ENCODE measurements at places on chromosomes 2 and 18.
A peak's percentile ranks its signal among the peaks of the same experiment; 100 is the strongest.

DNA sequence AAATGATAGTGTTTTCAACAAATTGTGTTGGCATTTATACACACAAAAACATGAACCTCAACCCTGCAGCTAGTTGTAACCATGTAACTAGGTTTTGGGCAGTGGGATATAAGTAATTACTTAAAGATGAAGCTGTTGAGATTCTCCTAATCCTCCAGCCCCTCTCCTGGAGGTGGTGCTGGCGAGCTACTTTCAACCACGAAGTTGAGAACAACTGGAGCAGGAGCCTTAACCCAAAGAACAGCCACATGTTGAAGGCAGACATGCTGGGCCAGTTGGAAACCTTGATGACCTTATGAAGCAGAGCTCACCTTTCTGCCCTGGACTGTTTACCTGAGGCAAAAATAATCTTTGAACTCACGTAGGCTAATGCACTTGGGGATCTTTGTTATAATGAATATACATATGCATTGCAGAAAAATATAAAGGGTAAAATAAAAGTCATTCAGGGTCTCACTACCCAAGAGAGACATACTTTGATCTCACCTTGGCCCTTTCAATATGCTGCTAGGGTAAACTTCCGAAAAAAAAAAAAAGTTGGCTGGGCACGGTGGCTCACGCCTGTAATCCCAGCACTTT lies 89.6 kb upstream of the NPAS2 start:
- DNase-seq: peak; percentile 33

GRCh38 chr2:241851325-241852115 lies 7.2 kb downstream of the PDCD1 start:
- DNase-seq: no peak

DNA sequence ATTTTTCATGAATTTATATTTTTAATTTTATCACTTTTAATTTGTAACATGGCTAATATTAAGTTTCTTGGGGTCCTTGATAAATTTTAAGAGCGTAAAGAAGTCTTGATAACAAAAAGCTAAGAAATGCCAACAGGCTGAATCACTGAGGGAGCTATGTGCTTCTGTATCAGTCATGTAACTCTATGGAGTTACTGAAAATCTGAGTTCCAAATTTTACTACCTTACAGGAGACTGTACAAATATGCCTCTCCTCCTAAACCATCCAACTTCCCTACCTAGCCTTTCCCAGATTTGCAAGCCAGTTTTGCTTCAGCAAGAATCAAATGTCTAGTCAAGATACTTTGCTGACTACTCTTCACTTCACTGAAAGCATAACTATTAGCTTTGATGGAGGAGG lies 35.7 kb downstream of the FEZ2 start:
- no peak for DNase-seq

DNA sequence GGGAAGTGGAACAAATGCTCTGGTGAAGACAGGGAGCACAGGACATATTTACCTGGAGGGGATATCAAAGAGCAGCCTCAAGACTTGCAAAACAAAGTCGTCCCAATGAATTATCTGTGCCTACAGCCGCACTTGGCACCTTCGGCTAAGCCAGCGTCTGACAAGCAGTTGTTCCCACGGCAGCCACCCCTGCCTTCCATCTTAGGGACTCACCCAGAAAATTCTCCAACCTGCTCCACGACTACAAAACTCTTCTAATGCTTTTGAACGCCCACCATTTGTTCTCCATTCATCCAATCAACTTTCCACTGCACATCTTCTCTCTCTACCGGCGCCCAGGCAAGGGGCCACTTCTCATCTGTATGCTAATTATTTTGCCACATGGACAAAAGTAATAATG lies 7.0 kb downstream of the MYT1L start:
- DNase-seq: no peak

DNA sequence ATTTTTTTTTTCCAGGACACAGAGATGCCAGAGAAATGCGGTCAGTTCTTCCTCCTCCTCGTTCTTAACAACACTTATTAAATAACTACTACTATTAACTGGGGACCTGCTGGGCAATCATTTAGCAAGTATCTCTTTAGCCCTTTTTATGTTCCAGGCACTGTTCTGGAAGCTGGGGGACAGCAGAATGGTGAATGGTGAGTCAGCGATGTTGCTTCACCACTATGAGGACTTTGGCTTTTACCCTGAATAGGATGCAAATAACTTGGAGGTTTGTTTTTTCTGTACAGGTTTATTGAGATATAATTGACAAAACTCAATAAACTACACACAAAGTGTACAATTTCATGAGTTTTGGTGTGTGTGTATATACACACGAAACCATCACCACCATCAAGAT lies 179.9 kb upstream of the MSH6 start:
- no peak for DNase-seq

DNA sequence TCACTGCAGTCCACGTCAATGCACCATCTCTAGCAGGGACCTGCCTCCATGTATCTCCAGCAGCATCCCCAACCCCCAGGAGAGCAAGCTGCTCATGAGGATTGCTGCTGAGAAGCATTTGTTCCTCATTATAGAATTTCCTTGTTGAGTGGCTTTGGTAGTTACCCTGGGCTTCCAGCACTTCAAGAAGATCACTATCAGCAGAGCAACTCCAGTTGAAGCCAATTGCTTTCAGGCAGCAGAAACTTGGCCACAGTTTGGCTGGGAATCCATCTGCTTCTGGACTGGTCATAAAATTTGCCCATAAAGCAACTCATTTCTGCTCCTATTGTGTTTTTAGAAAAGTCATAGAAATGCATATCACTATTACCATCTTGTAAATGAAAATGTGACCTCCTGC lies 17.4 kb downstream of the TRPM8 start:
- DNase-seq: no peak

DNA sequence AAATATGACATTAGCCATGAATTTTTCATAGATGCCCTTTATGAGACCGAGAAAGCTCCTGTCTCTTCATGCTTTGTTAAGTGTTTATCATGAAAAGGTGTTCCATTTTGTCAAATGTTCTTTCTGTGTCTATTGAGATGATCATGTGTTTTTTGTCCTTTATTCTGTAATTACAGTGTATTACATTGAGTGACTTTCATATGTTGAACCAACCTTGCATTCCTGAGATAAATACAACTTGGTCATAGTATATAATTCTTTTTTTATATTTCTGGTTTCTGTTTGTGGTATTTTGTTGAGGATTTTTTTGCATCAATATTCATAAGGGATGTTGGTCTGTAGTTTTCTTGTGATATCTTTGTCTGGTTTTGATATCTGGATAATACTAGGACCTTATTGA lies 52.9 kb upstream of the HPCAL1 start:
- no peak for DNase-seq

GRCh38 chr18:10121028-10121427 lies 207.2 kb downstream of the VAPA start:
- DNase-seq: no peak

GRCh38 chr2:238657132-238658053 lies 190.5 kb upstream of the TWIST2 start:
- no peak for DNase-seq

DNA sequence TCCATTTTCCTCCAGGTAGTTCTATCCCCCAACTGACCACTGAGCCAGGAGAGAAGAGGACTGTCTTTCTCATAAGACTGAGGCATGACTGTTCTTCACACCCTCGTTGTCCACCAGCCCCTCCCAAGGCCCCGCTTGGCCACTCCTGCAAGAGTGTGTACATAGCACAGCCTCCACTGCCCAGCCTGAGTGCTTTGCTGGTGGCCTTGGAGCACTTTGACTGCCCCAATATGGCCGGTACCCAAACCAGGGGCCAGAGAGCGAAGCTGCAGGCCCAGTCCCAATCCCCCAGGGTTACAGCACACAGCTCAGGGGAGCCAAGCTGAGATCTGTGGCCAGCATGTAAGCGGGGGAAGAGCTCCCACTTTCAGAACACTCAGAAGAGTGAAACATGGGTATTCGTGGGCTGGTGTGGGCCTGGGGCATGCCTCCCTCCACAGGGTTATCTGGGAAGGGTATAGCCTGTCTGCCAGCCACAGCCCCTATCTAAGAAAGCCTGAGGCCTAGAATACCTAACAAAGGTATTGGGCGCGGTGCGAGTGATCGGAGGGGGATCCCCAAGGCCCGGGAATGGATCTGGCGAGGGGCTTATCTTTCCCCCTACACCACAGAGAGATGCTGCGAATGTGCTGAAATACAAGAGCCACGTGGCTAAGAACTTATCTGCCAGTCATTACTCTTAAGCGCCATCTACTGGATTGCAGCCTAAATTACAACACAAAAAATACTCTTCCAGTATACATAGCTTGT lies 163.8 kb downstream of the WDPCP start:
- DNase-seq: no peak

- no peak for DNase-seq
These were observed 48.0 kb upstream of the NRXN1 start for GRCh38 chr2:51079945-51080344.

- DNase-seq: no peak
These were observed 13.2 kb upstream of the ATP6V1B1 start for GRCh38 chr2:70922235-70923234.

DNA sequence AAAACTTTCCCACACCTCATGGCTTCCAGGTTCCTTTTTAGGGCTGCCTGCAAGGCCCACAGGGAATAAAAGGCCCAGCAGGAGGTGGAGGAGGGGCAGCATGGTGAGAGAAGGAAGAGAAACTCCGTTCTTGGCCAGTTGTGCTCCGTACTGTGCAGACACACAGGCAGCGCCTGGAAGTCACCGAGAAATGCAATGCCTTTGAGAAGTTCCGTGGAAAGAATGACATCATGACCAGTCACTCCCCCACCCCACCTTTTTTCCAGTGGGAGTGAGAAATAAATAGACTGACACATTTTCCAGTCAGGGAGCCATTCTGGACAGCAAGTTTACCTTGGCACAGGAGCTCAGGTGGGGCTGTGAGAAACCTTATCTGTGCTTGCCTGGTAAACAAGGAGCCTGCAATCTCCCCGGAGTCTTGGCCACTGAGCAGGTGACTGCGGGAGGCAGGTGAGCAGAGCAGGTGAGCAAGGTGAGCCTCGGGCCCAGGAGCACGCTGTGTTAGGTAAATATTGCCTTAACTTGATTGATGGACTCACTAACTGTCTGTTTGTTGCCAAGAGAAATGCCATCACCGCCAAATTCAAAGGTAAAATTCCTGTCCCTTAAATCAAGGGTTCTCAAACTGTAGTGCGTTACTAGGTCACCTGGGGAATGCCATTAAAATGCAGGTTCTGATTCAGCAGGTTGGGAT lies 13.5 kb upstream of the LBH start:
- DNase-seq: no peak

DNA sequence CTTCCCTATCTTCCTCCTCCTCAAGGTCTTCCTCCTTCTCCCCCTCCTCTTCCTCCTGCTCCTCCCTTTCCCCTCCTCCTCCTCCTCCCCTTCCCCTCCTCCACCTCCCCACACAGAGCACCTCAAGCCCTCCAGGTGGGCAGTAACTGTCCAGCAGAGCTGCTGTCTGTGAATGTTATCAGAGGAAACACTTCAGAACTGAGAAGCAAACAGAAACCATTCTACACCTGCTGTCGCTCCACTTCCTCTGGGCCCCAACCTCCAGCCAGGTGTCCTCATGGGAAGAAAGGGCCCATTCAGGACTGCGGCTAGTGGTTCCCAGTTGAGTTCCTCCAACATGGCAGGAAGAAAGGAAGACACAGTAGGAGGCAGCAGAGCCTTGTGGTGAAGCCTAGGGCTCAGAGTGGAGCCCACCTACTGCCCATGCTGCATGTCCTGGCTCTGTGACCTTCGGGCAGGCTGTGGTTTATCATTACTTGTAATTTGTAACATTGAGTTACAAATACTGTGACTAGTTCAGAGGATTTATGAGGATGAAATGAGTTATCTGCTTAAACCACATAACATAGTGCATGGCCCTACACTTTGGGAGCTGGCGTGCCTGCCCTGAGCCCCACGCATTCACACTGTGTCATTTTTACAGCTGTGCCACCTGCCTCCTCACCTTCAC lies 165.9 kb upstream of the ID2 start:
- DNase-seq: no peak

DNA sequence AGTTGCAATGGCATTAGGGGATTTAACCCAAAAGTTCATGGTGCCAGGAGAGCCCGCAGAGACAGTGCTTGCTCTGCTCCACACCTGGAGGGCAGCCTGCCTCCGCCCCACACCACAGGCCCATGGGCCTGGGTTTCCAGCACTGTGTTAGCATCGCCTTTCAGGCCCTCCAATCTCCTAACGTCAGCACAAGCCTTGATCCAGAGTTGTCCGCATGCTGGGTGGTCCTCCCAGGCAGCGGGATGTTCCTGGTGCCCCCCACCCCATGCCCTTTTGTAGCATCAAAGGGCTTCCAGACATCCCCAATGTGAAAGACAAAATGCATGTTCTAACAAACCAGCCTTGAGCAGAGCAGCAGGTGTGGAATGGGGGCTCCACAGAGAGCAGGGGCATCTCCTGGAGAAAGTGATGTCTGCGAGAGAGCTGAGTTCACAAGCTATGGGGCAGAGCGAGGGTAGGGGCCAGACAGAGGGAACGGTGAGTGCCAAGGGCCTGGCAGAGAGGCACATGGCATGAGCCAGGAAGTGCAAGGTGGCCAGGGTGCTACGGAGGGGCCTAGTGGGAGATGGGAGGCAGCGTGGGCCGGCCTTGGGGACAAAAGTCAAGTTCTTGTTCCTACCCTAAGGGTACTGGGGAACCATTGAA lies 119.2 kb downstream of the CYP26B1 start:
- DNase-seq: no peak

- DNase-seq: no peak
These were observed 31.1 kb downstream of the SLC40A1 start for GRCh38 chr2:189549449-189549832.

All from activated CD4-positive, alpha-beta T cell treated with anti-CD3 and anti-CD28 coated beads, Interleukin-2, amount 50 U/mL, for 1 hour (primary cell).